Foreskin keratinocyte (primary cell): ENCODE measurements at places on chromosomes 2 and 18. TPM values are rescaled to one million over a fixed set of nuclear protein-coding genes. Genes with fewer than 3 reads are reported as not detected.

GRCh38 chr2:44233450-44234128 is 41.7 kb upstream of the SLC3A1 start:
- peak; percentile 53 for DNase-seq

DNA sequence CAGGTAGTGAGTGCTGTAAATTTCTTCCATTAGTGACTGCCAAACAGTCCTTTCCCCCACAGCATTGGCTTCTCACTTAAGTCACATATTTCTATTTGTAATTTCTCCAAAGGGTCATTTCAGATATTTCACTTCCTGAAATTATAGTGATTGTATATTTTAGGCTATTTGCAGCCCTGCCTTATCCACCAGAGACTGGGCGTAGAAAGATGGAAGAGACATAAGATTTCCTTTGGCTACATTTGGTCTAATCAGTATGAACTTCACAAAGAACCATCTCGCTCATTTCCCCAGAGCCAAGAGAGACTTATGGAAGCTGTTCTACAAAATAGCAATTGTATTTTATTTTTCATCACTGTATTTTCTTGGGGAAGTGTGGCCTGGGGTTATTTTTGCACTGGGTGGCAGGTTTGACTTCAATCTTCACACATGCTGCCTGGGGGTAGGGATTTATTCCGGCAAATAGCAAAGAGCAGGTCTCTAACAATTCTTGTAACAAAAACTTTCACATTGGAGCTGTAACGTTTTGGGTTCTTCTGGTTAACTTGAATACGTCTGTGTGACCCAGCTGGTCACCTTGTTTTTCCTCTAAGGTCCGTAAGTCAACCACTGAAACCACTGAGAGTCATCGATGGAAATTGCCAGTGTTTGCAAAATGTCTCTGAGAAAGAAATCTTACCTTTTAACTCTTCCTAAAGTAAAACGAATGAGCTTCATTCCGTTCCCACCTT is 170.6 kb upstream of the SERPINE2 start:
- no peak for DNase-seq

GAL3ST2 gene
- polyA plus RNA-seq: not detected in 2 replicates

RBKS gene
- polyA plus RNA-seq: 1.3 and 1.5 TPM in 2 replicates

IL1A gene
- 156 and 231 TPM in 2 replicates for polyA plus RNA-seq

PLEK gene
- polyA plus RNA-seq: not detected in 2 replicates

PLB1 gene
- 2.1 and 2.2 TPM in 2 replicates for polyA plus RNA-seq
